ENCODE measurements at places on chromosomes 13 and 19.

DNA sequence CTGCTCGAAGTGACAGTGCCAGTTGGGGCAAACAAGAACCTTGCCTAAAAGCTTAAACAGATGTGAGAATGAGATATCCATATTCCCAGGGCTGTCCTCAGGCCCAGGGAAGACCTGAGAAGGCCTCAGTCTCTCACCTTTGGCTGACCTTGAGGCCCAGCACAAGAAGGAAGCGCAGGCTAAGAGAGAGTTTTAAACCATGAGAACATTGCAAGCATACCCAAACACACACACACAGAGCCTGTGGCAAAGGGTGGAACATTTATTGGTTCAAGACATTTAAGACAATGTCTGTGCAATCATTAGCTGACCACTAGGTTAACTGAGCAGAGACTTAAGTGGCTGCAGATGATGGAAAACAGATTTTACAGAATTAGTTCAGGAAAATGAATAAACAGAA lies 248.2 kb downstream of the NBEA start:
- DNase-seq, result no peak

GRCh38 chr13:74977498-74977897 lies 504.5 kb downstream of the TBC1D4 start:
- no peak for DNase-seq

GRCh38 chr19:12838886-12839756 lies 806 bp downstream of the MAST1 start:
- no peak for DNase-seq

DNA sequence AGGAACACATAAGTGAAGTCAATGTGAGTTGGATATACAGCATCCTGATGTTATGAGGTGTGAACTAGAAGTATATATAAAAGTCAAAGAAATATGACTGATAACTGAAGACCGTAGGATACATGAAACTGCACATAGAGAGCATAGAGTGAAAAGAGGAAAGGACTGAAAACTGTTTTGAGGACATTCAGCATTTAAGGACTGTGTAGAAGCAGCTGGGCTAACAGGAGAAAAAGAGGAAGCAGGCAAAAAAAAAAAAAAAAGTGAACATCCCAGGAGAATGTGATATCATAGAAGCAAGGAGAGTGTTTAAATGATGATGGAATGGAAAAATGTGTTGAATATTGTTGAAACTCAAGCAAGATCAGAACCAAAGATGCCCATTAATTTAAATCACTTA lies 363.5 kb downstream of the PCDH20 start:
- DNase-seq, result no peak

- DNase-seq, result no peak
These were observed 14.4 kb upstream of the MYDGF start for GRCh38 chr19:4684312-4685095.

GRCh38 chr13:98848746-98849145 lies 96.3 kb upstream of the SLC15A1 start:
- DNase-seq, result no peak

DNA sequence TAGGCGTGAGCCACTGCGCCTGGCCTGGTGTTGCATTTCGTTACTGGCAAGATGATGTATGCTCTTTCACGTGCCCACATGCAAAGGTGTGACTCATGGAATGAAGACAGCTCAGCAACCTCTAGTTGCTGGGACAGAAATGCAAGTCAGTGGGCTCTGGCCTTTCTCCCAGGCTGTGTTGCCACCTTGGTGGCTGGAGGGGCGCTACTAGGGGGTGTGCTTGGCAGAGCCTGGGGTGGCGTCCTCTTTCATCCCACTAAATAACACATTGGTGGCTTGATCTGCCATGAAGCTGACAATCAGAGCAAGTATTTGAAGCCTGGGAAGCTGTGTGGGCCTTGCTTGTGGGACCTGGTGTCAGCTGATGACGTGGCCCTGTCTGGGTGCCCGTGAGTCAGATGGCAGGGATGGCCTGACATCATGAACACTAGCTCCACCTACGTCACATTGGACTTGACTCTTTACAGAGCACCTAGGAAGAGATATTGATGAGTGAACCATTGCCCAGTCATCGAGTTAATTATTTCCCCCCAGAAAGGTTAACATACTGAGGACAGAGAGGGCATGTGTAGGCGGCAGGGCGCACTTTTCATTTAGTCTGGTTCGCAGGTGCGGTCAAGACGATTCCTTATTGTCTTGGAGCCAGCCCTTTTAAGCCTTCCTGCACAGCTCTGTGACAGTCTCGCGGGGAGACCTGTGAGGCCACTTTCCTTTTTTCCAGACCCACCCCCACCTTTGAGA lies 154.2 kb downstream of the TM9SF2 start:
- no peak for DNase-seq

DNA sequence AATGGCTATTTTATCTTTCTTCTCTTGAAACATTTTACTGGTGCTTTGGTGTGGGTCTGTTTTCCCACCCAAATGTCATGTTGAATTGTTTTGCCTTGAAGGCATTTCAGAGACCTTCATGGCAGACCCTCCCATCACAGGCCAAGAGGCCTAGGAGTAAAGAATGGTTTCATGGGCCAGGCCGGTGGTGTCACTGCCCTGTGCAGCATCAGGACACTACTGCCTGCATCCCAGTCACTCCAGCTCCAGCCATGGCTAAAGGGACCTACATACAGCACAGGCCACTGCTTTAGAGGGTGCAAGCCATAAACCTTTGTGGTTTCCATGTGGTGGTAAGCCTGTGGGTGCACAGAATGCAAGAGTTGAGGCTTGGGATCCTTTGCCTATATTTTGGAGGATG lies 326.9 kb downstream of the SLITRK5 start:
- DNase-seq, result no peak

GRCh38 chr13:47168066-47168465 lies 271.2 kb upstream of the HTR2A start:
- DNase-seq, result no peak

- no peak for DNase-seq
These were observed 40.4 kb downstream of the CRTC1 start for GRCh38 chr19:18723871-18724377.

GRCh38 chr13:21150013-21150412 lies 26.3 kb downstream of the SKA3 start:
- no peak for DNase-seq

- no peak for DNase-seq
These were observed 122.0 kb downstream of the ENOX1 start for GRCh38 chr13:43664700-43665191.

DNA sequence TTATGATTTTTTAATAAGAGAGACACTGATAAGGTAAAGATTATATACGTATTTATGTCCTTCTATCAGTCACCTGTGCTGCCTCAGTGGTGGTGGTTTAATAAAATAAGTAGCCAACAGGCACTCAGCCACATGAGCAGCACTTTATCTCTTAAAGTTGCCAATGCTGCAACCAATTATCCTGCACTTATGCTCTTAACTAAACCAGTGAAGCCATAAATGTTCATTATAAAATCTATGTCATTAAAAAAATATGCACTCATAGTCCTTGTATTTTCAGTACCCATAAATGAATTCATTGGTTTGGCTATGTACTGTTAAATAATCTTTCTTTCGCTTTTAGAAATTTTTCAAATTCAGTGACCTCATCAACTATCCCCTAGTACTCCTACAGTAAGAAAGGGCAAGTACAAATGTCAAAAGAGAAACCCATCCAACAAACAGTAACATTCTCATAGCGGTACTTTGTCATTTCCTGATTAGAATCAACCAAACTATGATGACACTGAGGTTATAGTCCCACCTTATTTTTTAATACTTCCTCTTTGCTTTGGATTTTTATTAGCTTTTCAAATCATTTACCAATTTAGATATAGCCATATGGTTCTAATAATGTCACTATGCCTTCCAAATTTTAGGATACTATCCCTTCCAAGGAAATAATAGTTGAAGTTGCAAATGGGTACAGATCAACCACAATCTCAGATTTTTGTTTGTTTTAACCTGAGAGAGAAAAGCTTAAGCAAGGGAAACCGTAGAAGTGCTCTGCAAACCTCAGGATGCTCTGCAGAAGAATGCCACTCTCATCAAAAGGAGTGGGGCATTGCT lies 190.9 kb downstream of the KLF12 start:
- no peak for DNase-seq

- DNase-seq, result no peak
These were observed 1636.8 kb downstream of the PCDH9 start for GRCh38 chr13:65593298-65593874.

DNA sequence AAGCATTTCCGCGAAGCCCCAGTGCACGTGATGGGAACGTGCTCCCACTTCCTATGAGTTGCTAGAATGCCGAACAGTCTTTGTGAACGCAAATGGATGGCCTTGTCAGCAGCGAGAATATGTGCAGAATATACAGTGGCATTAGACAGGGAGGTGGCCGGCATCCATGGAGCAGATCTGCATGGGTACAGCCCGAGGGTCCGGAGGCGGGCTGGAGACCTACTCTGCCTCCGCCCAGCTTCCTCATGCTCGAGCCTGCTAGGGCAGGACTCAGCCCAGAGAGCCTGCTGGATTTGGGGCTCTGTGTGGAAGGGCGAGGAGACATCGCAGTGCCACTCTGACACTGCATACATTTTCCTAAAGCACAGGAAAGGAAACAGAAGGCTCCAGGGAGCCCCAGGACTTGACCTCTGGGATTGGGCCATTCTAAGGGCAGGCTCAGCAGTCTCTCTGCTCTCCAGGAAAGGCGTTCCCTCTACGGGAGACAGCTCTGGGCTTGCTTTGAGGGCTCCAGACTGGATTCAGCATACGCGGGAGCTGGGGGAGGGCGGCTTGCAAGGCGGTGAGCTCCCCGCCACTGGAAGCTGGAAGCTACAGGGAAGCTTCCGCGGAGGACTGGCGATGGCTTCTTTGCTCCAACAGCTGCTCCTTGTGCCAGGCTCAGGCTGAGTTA lies 55.9 kb upstream of the UQCRFS1 start:
- no peak for DNase-seq

- DNase-seq, result no peak
These were observed 49.4 kb downstream of the FAM124A start for GRCh38 chr13:51271528-51272085.

DNA sequence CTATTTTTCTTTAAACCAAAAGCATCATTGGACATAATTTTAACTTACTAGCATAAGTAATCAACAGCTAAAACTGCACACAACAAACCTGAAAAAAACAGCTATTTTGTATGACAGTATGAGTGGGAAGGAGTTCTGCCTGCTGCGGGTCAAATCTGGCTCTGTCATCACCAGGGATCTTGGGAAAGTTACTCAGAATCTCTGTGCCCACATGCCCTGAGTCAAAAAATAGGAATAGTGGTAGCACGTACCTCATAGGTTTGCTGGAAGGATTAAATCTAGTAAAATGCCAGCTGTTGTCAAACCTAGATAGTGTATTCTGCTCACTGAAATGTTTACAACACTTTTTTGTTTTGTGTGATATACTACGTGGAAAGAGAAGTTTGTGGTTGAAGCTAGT lies 1.1 kb downstream of the CLN5 start:
- DNase-seq, result no peak

- no peak for DNase-seq
These were observed 165.6 kb downstream of the DLEU7 start for GRCh38 chr13:50677687-50678463.

DNA sequence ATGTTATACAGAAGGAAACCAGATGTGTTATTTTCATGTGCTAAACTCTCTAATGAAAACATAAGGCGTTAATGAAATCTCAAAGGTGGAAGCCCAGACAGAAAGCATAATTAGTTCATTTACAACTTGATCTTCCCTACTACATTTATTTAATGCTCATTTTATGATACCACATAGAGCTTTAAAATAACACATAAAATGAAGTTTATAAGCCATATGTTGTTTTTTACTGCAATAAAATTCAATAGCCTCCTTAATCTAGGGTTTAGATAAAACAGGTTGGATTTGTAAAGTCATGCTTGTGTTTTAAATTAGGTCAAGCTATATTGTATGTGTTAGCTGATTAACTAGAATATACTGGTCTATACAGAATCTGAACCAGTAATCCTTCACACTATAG lies 81.2 kb downstream of the TNFRSF19 start:
- DNase-seq, result no peak

- DNase-seq, result no peak
These were observed 3.3 kb downstream of the GZMM start for GRCh38 chr19:547117-547516.

- DNase-seq, result no peak
These were observed 347.2 kb downstream of the ZNF536 start for GRCh38 chr19:30719189-30719998.

GRCh38 chr19:34171539-34171876 lies 796 bp upstream of the LSM14A start:
- no peak for DNase-seq

- no peak for DNase-seq
These were observed 45.4 kb upstream of the CALM3 start for GRCh38 chr19:46555628-46556280.

DNA sequence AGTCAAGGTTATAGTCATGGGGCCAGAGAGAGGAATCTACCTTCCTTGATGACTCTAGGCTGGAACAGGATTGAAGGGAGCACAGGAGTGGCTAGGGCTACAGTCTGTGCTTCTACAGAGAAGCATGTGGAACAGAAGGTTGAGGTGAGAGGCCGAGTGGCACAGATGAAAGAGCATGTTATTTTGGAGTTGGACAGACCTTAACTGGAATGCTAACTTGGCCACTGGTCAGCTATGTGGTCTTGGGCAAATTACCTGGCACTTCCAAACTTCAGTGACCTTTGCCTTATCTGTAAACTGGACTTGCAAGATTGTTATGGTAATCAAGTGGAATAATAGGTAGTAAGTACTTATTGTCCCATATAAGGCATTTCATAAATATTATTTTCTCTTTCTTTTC lies 252.7 kb downstream of the KCNRG start:
- DNase-seq, result no peak

GRCh38 chr19:3457528-3458228 lies 22.6 kb downstream of the SMIM24 start:
- no peak for DNase-seq

DNA sequence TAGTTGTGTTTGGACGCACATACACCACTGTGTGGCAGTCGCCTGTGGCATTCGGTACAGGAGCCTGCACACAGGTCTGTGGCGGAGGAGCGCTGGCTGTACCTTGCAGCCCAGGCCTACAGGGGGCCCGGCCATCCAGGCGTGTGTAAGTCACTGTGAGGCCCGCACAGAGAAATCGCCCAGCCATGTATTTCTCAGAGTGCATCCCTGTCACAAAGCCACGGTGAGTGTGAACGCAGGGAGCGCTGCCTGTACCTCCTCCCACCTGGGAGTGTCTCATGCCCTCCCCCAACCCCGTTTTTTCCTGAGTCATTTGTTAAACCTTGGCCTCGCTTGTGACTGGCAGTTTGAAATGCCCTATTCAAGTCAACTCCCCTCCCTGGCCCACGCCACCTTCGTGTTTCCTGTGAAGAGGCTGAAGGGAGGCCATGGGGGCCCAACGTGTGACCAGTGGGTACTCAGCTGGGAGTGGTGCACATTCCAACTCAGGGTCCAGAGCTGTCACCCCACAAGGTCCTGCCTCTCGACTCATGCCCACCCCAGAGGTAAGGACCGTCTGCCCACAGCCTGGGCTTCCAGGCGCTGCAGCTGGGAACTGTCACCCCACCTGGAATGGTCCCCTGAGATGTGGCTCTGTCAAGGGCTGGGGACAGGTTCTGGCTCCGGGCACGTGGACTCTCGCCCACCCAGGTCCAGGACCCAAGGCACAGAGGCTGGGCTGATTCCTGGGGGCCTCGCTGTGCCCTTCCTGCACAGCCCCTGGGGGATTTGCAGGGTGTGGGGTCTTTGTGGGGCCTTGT lies 11.6 kb upstream of the RASA3 start:
- no peak for DNase-seq

- no peak for DNase-seq
These were observed 221.7 kb upstream of the RXFP2 start for GRCh38 chr13:31517599-31517998.
